Activated CD4-positive, alpha-beta memory T cell treated with anti-CD3 and anti-CD28 coated beads for 36 hours (primary cell): ENCODE measurements at places on chromosomes 12 and 14. TPM values are rescaled to one million over a fixed set of nuclear protein-coding genes. Genes with fewer than 3 reads are reported as not detected.

DNA sequence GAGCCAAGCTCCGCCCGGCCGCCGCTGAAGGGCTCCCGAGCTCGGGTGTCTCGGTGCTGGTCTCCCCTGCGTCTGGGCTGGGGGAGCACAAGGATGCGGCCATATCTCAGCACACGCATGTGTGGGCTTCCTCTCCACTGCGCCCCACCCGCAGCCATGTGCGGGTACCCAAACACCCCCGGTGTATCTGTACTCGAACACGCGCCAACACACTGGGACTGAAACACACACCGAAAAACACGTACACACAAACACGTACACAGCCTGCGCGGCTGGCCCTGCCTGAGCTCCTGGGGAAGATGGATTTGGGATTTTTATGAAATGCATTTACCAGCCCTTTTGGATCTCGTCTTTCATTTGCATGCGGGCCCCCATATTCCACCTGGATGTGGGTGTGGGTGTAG, 897 bp upstream of the TBX3 start:
- DNase-seq = no peak

Gene SERPINA9
- not detected for total RNA-seq

Gene CD69
- total RNA-seq = 118 TPM

DNA sequence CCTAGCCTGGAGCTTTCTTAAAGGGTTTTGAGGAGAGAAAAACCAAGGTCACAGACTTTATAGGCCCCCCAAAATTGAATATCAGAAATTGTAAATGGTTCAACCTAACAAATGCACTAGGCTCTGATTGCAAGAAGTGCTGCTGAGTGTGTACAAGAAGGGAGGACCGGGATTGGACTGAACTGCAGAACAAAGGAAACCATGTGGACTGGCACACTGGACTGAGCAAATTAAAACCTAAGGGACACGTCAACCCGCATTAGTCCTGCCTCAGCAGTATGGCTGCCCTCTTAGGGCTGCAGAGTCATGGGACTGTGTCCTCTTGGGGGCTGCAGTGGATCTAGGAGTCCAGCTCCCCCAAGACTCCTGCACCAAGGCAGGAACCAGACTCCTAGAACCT, 842 bp upstream of the CISTR start:
- no peak for DNase-seq
